ENCODE measurements at places on chromosomes 13 and 19.

DNA sequence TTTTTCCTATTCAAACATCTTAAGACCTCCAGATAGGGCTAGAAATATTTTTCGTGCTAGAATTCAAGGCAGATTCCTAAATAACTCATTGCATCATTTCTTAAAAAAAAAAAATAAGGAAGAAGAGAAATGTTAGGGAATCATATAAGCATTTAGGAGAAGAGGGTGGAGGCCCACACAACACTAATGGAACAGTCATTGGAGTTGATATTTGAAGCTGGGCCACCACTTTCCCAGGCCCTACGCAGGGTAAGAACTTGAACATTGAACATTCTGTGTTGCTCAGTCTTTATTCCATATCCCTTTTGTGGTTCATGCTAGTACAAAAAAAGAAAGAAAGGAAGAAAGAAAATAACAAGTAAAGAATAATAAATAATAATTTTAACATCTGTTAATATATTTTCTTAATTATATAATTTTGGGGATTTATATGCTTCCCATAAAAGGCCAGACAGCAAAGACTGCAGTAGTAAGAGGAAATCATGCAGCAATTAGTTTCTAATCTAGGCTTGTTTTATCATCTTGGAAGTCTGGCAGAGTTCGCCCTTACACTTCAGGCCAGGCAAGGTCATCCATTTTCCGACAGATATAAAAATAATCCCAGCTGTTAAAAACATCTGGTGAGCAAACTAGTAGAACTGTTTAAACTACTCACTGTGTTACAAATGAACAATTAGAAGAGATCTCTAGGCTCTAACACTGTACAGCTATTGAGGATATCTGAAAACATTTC, 127.7 kb downstream of the FRY start:
- no peak for DNase-seq

DNA sequence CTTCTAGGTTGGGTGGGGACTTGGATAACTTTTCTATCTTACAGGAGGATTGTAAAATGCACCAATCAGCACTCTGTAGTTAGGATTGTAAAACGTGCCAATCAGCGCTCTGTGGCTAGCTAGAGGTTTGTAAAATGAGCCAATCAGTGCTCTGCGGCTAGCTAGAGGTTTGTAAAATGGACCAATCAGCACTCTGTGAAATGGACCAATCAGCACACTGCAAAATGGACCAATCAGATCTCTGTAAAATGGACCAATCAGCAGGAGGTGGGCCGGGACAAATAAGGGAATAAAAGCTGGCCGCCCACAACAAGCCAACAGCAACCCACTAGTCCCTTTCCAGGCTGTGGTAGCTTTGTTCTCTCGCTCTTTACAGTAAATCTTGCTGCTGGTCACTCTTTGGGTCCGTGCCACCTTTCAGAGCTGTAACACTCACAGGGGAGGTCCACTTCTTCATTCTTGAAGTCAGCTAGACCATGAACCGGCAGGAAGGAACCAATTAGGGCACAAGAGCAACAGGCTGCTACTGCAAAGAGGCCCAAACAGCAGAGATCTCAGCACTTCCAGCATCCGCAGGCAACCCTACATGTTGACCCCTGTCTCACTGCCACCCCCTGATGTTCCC, 156.8 kb downstream of the DNAJC15 start:
- DNase-seq = no peak

DNA sequence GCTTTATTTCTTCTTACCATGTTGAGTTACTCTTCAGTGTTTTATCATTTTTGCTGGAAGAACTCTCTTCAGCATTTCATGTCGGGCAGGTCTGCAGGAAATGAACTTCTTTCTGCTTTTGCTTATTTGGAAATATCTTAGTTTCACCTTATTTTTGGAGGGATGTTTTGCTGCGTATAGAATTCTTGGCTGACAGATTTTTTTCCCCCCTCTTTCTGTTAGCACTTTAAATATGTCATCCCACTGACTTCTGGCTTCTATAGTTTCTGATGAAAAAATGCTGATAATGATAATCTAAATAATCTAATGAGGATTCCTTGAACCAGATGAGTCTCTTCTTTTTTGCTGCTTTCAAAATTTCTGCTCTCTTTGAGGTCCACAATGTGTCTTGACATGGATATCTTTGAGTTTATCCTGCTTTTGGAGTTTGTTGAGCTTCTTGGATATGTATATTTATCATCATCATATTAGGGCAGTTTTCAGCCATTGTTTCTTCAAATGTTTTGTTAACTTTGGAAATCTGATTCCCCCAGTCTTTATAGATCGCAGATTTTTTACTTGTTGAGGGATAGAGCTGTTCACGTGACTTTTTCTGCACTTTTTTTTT, 20.4 kb downstream of the ZMYM2 start:
- DNase-seq = no peak

DNA sequence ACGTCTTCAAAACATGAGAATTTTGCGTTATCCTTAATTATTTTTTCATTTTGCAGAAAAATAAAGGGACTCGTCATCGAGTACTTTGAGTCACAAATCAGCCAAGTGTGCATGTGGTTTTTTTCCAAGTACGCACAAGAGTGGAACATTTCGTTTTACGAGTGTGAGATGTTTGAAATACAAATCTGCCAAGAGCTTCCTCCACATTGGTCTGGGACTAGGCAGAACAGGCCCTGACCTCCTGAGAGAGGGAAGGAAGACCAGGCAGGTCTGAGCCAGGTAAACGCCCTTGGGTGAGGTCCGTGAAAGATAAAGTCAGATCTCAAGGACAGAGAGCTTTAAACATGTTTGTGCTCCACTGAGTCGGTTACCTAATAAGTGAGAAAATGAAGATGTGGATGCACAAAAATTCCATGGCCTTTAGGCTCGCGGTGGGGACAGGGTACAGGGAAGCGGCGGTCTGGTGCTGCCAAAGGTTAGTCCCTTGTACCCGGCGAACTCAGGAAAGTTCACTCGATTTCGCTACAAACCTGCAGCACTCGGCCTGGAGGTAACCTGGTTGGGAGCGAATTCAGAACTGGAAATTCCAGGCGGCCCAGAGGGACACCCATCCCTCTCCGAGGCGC, 473 bp upstream of the ITM2B start:
- DNase-seq = no peak

GRCh38 chr13:62250501-62251201, 835.0 kb upstream of the PCDH20 start:
- no peak for DNase-seq

- no peak for DNase-seq
Measured at GRCh38 chr13:80946008-80946802, 605.3 kb upstream of the SPRY2 start.

- no peak for DNase-seq
Measured at GRCh38 chr13:89181041-89181440, 1509.9 kb downstream of the SLITRK5 start.

GRCh38 chr13:50948601-50949000, 39.0 kb downstream of the RNASEH2B start:
- no peak for DNase-seq

GRCh38 chr19:15828121-15828610, 12.7 kb upstream of the OR10H1 start:
- no peak for DNase-seq

- peak; percentile 64 for DNase-seq
Measured at GRCh38 chr19:42596391-42597072, 1.8 kb upstream of the CEACAM8 start.

DNA sequence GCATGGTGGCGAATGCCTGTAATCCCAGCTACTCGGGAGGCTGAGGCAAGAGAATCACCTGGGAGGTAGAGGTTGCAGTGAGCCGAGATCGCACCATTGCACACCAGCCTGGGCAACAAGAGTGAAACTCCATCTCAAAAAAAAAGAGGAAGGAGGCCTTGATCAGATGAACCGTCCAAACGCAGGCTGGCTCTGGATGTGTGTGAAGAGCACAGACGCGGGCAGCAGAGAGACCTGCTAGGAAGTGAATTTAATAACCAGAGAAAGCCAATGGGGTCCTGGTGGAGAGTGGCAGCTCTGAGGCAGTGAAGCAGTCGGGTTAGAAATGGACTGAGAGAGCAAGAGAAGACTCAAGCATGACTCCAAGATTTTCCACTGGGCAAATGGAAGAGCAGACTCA, 136.5 kb downstream of the RNF17 start:
- no peak for DNase-seq

- no peak for DNase-seq
Measured at GRCh38 chr19:8149261-8150094, at the start of gene FBN3. Gene FBN3 (minus strand): TSS chr19:8149592. CDS start chr19:8147480, 2,112 bp downstream.

GRCh38 chr19:10850631-10851030, 2.4 kb downstream of the C19orf38 start:
- DNase-seq = no peak

- DNase-seq = no peak
Measured at GRCh38 chr13:65789815-65790214, 1440.3 kb downstream of the PCDH9 start.

- DNase-seq = no peak
Measured at GRCh38 chr19:17073869-17074633, 1.2 kb downstream of the HAUS8 start.

DNA sequence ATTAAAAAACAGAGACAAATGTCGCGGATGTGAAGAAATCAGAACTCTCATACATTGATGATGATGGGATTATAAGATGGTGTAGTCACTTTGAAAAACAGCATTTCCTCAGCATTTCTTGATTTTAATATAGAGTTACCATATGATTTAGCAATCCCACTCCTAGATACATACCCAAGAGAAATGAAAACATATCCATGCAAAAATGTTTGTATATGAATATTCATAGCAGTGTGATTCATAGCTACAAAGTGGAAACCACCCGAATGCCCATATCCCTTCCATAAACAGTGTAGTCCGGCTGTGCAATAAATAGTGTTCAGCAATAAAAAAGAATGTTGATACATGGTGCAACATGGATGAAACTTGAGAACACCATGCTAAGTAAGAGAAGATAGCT, 44.6 kb downstream of the DPY19L3 start:
- no peak for DNase-seq

DNA sequence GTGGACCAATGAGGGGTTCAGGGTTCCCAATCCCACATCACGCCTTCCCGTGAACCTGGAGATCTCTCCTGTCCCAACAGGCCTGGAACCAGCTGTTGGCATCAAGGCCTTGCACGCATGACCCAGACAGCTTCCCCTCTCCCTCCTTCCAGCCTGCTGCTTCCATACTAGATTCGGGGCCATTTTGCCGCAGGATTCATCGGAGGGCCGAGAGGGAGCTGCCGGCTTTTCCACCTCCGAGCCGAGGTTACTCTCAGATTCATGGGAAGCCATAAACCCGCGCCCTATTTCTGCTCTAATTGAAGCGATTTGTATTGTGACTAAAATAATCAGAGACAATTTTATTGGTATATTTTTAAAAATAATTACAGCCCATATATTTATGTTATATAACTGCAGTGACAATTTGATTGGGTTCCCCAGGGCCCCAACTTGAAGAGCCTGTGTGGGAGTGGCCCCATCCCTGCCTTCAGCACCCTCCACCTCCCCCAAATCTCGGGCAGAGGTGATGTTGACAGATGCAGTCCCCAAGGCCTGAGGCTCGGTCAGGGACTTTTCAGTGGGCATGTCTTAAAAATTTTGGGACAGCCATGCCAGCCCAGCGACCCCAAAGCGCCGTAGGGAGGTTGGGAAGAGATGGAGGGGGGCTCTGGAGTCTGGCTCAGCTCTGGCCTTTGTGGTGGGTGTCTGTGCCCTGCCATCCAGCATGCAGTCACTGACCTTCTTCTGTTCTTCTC, 30.8 kb upstream of the PEPD start:
- no peak for DNase-seq

- DNase-seq = no peak
Measured at GRCh38 chr13:66915596-66916185, 314.4 kb downstream of the PCDH9 start.
